ENCODE measurements at places on chromosomes 6 and 20.

GRCh38 chr6:64012351-64013001, 376.9 kb downstream of the PHF3 start:
- DNase-seq, result peak; percentile 40

- DNase-seq, result no peak
These were observed 70.8 kb upstream of the RIPOR2 start for GRCh38 chr6:25006565-25007001.

GRCh38 chr6:130424710-130425109, 58.9 kb downstream of the TMEM200A start:
- DNase-seq, result no peak

- no peak for DNase-seq
These were observed 81.3 kb downstream of the SEL1L2 start for GRCh38 chr20:13909067-13909466.

DNA sequence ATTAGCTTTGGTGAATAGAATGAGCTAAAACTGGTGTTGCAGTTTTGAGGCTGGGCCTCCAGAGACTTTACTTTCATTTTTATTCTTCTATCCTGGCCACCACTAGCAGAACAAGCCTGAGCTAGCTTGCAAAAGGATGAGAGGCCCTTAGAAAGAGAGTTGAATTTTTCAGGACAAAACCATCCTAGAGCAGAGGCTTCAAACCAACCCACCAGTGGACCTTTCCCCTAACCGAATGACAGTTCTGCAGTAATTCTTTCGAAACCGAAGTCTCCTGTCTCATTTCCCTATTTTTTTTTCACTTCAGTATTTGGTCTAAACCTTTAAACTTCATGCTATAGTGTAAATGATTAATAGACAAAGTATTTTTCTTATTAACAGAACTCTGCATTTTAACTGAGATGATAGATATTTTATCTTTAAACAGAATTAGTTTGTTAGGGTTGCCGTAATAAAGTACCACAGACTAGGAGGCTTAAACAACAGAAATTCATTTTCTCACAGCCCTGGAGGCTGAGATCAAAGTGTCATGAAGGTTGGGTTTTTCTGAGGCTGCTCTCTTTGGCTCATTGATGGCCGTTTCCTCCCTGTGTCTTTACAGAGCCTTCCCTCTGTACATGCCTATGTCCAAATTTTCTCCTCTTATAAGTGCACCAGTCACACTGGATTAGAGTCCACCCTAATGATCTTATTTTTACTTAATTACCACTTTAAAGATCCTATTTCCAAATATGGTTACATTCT, 80.6 kb upstream of the PAK5 start:
- no peak for DNase-seq

GRCh38 chr6:24831771-24832716, 33.3 kb upstream of the ARMH2 start:
- no peak for DNase-seq

DNA sequence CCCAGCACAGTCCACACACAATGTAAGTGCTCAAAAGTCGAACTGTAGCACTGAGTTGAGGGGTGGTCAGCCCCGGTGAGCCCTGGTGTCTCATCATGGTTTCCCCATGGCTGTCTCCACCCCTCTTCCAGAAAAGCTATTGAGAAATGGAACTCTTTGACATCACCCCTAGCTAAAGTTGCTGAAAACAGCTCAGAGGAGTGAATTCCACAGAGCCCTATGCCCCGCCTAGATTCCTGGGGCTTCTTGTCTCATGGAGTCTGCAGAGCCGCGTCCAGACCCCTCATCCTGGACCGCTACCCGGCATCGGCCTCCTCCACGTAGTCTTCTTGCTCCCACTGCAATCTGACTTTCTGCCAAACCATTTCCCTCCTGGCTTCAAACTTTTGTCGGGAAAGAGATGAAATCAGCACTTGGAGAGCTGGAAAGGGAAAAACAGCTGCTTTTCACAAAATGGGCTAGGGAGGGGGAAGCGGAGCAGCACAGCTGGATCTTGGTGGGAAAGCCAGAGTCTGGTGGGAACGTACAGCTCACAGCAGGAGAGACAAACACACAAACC, 132.2 kb downstream of the SNX5 start:
- DNase-seq, result no peak

DNA sequence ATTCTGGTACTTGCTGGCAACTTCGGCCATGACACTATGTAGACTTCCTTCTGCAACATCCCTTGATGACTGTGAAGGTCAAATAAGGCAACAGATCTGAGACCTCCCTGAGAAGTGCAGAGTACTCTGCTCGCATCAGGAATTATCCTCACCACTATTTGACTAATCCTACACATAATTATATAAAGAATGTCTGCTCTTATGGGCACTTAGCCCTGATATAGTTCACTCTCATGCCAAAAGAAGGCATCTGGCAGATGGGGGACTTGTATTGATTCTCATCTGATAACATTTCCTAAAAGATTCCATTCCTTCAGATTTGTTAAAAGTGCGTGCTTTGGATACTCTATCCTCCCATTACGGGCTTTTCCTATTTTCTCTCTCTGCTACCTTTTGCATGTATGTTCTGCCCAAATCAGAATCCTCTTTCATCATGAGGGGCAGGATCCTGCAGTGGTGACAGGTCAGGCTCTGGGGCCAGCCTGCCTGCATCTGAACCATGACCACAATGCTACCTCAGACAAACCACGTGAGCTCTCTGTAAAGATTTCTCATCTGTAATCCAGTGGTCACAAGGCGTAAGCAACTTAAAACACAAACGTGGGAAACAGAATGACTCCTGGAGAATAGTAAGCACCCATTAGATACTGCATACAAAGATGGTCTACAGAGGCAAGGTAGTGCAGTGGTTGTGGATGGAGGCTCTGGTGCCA, 134.0 kb downstream of the GJA10 start:
- no peak for DNase-seq

- no peak for DNase-seq
These were observed 35.3 kb upstream of the CDKN1A start for GRCh38 chr6:36642913-36643817.

GRCh38 chr6:115882174-115882573, 178.5 kb downstream of the FRK start:
- no peak for DNase-seq

DNA sequence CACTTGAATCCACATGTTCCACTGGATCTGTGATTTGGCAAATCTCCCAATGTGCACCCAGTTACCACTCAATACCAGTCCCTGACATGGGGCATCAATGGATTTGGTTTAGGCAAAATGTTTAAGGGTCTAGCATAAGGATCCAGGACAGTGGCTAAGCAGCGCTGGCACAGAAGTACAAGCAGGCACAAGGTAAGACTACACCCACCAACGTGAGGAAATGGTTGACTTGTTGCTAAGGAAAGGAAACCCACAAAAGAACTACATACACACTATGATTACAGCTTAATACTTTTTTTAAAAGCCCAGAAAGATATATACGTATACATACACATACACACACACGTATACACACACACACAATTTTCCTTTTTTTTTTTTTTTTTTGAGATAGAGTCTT, 79.0 kb downstream of the DNAAF9 start:
- no peak for DNase-seq

DNA sequence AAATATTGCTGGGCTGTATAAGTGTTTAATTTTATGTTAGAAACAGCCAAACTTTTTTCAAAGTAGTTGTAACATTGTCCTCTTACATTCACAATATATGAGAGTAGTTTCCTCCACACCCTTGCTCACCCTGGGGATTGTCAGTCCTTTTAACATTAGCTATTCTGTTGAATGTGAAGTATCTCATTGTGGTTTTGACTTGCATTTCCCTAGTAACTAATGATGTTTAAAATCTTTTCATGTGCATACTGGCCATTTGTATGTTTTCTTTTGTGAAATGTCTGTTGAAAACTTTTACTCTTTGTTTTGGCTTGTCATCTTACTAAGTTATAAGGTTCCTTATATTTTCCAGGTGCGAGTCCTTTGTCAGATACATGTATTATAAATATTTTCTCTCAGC, 32.9 kb downstream of the TRIM38 start:
- DNase-seq, result no peak

DNA sequence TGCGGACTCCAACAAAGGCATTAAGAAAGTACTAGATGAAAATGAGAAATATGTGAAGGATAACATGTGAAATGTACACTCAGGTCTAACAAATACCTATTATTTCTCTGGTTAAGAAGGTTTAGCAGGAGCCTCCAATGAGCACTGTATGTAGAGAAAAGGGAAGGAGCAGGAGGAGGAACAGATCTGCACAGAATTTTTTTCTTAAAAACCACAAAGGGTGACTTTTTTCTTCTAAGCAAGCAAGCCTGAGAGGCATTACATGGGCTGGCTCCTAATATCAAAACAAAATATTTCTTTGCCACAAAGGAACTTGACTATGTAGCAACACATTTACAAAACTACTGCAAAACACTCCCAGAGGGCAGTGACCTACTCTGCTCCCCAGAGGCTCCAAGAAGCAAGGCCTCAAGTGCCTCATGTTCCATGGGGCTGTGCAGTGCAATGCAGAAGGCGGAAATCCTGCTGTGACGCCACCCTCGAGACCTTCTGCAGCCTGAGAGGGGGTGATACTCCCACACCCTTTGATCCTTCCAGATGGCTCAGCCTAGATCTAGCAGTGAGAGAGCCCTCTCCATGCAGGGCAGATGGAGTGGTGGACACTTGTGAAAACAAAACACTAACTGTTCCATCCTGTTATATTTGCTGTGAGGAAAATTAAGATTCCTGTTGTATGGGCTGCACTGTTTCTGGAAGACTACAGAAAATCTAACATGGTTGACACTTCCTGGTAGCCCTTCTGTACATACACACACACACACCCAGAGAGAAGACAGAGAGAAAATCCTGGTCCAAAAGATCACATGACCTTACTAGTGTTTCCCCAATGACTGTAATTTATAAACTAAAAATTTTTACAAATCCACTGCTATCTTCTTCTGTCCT, 36.0 kb upstream of the SMIM29 start:
- no peak for DNase-seq

GRCh38 chr6:34389034-34389433, 3.4 kb downstream of the NUDT3 start:
- no peak for DNase-seq

GRCh38 chr6:146650799-146651481, 52.2 kb downstream of the ADGB start:
- no peak for DNase-seq

- DNase-seq, result no peak
These were observed 207.8 kb downstream of the JARID2 start for GRCh38 chr6:15453622-15454021.

DNA sequence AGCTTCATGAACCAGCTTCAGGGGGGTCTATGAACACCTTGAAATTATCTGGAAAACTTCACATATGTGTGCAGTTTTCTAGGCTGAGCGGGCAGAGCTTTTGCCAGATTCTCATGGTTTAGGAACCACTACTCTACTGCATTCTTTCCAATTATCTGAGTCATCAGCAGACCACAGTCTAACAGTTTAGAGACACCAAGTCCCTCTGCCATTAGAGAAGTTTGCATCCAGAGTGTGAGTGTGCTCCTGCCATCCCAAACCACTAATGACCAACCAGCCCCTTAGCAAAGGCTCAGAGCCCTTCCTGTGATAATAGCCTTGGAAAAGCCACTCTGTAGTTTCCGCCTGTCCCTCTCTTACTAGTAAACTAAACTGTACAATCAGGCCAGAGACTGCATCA, 96.8 kb downstream of the PHACTR1 start:
- DNase-seq, result no peak

DNA sequence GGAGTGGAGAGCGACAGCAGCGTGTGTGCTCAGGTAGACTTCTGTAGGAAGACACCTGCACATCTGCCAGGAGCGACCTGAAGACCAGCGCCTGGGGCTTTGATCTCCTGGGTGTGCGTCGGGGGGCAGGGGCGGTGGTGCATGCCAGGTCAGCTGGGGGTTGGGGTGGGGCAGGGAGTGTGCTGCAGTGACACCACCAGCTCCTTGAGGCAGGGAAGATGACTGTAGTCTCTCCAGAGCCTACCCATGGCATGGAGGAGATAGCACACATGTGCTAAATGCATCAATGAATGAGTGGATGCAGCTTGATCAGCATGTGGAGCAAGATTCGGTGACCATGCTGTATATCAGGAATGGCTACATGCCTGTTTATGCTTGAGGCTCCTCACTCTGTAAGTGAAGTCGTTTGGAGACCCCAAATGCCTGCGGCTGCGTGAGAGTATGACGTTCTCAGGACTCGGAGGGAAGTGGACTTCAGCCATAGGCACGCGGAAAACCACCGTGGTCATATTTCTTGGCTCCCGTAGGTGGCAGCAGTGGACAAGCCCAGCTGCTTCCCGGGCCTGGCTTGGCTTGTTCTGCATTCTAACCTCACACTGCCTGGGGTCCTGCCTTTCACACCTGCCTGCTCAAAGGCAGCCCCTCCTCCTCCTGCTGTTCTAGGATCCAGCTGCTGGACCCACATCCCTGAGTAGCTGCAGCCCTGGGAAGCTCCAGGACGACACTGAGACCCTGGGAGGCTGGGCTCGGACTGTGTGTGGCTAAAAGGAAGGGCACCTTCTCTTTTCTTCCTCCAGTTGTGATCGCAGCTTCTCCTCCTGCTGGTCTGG, 39.4 kb upstream of the KCNK16 start:
- peak; percentile 70 for DNase-seq

DNA sequence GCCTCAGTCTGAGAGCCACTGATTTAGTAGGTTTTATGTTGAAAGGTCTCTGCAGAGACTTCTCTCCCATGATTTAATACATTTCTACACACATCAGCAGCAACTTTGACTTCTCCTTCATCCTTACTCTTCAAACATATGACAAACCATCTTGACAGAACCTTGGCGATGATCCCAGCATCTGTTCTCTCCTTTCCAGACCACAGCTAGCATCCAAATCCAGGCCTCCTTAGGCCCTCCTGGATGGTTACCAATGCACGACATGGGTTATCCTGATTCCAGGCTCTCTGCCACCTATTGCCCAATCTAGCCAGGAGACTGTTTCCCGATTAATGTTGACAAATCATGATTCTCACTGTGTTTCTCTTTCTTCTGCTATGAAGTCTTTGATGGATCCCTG, 16.8 kb downstream of the LAMA4 start:
- no peak for DNase-seq

GRCh38 chr6:137623293-137623692, 129.1 kb upstream of the OLIG3 start:
- no peak for DNase-seq

DNA sequence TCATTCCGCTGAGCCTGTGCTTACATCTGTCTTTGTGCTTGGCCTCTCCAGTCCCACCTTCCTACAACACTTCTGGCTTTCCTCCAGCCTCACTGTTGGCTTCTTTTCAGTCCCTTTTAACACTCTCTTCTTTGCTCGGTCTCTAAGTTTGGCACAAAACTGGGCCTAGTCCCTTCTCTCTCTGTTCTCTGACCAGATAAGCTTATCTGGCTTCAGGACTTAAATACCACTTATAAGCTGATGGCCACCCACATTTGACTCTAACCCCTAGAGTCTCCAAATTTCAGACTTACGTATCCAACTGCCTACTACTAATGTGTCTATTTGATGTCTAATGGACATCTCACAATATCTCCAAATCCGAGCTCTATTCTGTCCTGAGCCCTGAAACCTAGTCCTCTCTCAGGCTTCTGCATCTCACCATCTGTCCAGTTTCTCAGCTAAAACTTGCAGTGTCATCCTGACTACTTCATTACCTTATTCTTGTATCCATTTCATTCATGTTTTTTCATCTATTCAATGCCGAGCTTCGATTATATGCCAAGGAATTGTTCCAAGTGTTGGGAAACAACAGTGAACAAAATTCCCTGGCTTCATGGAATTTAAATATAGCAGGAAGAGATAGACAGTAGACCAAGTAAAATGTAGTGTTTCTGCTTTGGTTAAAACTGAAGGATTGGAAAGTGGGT, 40.1 kb downstream of the TBPL1 start:
- DNase-seq, result no peak
